ENCODE measurements at places on chromosomes 12 and 14.
A peak's percentile ranks its signal among the peaks of the same experiment; 100 is the strongest.

GRCh38 chr12:110249105-110249504, 31.9 kb upstream of the ATP2A2 start:
- no peak for DNase-seq

GRCh38 chr14:61538464-61539022, 156.8 kb upstream of the HIF1A start:
- no peak for DNase-seq

- DNase-seq = no peak
Observed at GRCh38 chr12:108327621-108328344, 11.3 kb downstream of the CMKLR1 start.

DNA sequence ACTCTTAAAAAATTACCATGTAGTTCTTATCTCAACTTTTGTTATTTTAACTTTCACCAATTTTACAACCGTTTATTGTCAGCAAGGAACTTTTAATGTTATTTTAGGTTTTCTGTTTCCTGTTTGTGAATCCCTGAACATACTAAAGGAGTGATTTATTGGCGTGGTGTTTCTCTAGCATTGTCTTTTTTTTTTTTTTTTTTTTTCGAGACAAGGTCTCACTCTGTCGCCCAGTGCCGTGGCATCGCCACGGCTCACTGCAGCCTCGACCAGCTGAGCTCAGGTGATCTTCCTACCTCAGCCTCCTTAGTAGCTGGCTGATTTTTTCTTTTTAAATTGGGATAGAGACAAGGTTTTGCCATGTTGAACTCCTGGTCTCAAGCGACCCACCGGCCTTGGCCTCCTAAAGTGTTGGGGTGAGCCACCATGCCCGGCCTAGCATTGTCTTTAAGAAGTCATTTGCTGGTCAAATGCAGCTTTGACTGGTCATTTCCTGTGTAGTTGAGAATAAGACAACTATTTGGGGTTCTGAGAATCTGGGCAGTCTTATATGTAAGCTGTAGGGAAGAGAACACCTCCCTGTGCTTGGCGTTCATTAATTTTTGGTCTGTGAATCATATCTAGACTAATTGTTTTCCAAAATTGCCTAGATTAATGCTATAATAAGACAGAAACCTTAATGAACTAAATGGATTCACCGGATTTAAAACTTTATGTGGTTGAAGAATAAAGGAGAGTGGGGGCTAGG, 2.1 kb downstream of the WASHC4 start:
- no peak for DNase-seq

DNA sequence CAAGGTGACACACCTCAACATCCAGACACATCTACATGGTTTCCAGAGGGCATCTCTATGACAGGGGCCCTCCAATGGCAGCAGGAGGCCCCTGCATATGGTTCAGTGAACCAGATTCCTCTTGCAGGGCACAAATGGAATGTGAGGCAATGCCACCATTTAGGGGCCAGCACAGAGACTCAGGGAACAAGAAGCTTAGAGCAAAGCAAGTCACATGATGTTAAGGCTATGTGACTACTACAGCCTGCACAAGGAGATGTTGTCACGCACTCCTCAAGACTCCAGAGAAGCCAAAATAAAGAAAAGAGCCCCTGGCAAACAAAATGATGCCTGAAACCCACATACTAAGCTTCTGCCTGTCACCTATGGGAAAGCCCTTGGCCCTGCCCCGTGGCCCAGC, 95.2 kb downstream of the RBM19 start:
- no peak for DNase-seq

GRCh38 chr12:108104657-108105056, 24.4 kb upstream of the WSCD2 start:
- no peak for DNase-seq

DNA sequence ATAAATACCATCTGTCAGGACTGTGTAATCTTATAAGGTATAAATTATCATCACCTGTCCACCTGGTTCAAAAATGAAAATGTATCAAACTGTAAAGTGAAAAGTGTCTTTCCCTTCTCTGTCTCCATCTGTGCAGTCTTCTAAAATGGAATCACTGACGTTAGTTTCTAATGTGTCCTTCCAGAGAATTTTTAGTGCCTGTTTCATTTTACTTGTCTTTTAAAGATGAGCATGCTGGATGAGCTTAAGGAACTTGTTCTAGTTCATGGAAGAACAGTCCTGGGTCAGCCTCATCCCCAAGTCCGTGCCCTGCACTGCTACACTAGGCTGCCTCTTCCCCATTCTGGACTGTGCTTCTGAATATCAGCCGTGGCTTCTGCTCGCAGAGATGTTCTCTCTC, 5.4 kb upstream of the NT5DC3 start:
- no peak for DNase-seq

- DNase-seq = no peak
Observed at GRCh38 chr14:96256407-96256806, 397 bp downstream of the BDKRB1 start.

DNA sequence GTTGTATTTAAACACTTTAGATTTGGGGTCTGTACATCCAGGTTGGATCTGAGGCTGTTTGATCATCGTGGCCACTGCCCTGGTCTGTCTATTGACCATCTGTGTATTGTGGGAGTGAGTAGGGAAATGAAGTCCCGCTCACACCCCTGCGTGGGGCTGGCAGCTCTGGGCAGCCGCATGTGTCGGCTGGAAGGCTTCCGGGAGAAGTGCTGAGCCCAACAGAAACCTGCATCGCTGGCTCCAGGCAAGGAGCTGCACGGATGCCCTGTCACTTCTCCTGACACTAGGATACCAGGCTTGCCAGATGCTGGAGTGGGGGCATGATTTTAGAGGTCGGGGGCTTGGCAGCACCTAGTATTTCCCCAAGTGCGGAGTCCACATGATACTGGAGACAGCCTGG, 93.6 kb downstream of the PHETA1 start:
- DNase-seq = no peak

- DNase-seq = no peak
Observed at GRCh38 chr12:89858718-89859117, 150.1 kb upstream of the ATP2B1 start.

DNA sequence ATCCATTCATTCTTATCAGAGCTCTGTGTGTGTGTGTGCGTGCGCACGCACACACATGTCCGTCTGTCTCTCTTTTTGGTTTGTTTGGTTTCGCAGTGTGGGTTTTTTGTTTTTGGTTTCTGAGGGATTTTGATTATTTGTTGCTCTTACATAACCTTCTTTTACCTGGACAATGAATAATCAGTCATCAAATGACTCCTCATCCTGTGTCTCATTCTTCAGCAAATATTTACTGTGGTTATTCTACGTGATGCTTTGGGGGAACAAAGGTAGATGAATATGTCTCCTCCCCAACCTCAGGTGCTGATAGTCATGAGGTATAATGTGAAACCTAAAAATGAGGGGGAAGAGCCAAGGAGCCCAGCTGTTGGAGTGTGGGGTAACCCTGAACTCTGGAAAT, 92.4 kb downstream of the SAMD4A start:
- DNase-seq = no peak

DNA sequence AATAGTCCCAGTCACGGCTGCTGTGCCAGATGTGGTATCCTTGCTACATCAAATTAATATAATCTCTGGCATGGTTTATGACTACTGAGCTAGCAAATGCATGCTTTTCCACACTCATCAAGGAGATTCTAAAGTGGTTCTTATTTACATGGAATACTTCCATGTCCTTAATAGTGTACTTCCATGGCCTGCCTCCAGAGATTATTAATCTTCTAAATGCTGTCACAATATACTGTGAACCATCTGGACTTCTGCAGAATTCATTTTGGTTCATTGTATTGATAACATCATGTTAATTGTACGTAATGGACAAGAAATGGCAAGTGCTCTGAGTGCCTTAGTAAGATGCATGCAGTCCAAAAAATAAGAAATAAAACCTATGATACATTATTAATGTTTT, 230.8 kb downstream of the NUAK1 start:
- DNase-seq = no peak

GRCh38 chr14:81138429-81138828, 82.3 kb downstream of the GTF2A1 start:
- no peak for DNase-seq

DNA sequence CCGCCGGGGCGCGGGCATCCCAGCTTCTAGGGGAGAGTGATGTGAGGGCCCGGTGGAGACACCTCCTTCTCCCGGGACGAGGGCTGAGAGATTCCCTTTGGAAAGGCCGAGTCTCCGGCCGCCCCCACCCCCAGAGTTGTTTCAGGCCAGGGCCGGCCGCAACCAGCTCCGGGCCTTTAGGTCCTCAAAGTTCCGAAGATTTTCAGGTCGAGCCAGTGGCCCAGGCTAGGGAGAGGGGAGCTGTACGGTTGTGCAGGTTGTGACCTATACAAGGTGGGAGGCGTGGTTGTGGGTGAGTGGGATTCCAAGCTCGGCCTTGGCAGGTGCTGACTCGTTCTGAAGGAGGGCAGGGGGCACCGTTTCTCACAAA, 18.4 kb upstream of the ANKRD33 start:
- DNase-seq = no peak

GRCh38 chr12:124520907-124521306, 46.5 kb downstream of the NCOR2 start:
- no peak for DNase-seq

- peak; percentile 49 for DNase-seq
Observed at GRCh38 chr14:21070083-21070609, at the start of gene ARHGEF40. TSS of gene ARHGEF40 (plus strand) at chr14:21070304. CDS start at chr14:21070397, 93 bp downstream.

DNA sequence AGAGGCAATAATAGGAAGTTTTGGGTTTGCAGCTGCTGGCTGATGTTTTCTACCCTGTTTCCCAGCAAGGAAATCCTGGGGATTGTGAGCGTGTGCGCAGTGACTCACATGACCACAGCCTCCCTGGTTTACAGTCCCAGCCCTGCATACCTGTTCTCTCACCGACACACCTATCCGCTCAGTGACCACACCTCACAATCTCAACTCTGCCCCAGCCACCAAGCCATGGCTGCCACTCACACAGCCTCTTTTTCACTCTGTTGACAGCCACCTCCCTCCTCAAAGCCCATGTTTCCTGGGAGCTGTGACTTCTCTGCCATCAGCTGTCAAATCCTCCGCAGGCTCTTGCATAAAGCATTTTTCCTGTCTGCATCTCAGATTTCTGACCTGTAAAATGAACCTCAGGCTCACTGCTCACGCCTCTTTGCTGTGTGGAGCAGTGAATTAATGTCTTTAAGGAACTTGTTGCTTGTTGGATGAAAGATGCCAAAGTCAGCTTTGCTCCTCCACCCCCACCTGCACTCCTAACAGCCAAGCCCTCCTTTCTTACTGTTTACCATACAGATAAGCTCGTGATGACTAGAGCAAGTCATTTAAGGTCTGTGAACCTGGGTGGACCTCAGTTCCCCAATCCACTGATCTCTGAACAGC, 43.5 kb downstream of the B4GALNT3 start:
- no peak for DNase-seq

DNA sequence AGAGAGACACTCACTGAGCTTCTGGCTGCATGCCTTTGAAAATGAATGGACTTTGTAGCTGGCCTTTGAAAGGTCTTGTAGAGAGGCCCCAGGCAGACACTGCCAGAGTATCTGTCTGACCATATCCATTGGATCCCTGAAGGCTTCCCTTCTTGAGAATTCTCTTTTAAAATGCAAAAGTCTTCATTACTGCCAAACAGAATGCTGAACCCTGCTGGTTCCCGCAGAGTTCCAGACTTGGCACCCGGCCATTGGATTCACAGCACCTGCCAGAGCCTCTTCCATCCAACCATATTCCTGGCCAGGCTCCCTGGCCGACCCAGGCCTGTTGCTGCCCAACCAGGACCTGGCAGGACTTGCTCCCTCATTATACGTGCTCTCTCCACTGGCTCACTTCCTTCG, 182.5 kb downstream of the GXYLT1 start:
- DNase-seq = no peak

DNA sequence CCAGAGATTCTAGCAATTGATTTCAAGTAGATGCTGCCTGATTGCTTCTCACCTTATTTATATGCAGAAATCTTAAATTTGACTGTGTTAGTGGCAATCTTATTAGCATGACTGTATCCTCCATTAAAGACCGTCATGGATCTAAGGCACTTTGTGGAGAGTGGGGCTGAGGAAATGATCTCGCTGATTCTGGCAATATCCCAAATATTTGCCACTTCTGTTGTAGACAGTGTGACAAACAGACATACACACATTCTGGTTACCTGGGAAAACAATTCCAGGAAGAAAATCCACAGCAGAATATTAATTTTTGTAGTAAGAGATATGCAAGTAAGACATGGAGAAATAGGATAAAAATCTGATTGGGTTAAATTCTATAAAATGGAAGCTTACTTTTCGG, 269.0 kb upstream of the G2E3 start:
- no peak for DNase-seq

DNA sequence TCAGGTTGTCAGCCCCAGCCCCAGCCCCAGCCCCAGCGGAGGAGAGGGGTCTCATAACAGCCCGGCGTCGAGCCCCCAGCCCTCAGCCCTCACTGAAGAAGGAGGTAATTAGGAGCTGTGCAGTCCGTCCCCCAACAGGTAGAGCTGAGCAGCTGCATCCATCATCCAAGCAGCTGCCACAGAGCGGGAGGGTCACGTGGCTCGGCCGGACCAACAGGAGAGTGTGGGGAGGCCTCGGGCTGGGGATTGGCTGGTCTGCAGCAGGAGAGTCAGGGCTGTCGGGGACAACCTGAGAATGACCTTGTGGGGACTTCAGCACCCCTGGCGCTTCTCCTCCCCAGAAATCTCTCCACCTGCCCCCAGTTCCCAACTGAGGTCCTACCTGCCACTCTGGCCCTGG, 29.6 kb downstream of the SMUG1 start:
- DNase-seq = no peak

- DNase-seq = no peak
Observed at GRCh38 chr12:82800185-82800584, 113.5 kb downstream of the TMTC2 start.

- DNase-seq = no peak
Observed at GRCh38 chr12:75437564-75437963, 43.0 kb upstream of the GLIPR1 start.

DNA sequence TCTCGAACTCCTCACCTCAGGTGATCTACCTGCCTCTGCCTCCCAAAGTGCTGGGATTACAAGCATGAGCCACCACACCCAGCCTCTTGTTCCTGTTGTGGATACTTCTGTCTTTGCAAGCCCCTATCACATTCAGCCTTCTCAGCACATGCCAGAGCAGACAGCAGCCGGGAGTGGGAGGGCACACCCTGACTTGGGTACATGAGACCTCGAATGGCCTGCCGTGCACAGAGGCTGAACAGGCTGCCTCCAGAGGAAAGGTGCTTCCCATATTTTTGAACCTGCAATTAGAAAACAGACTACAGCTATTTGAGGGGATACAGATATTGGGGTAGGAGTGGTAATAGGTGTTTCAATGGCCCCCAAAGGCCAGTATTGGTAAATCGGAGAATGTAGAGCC, 307.3 kb upstream of the DIO3 start:
- no peak for DNase-seq

GRCh38 chr12:31215518-31216232, 110.3 kb downstream of the SINHCAF start:
- no peak for DNase-seq

GRCh38 chr14:44170556-44170955, 336.5 kb downstream of the FSCB start:
- DNase-seq = no peak

GRCh38 chr14:79544698-79545070, 666.6 kb downstream of the DIO2 start:
- no peak for DNase-seq

- DNase-seq = peak; percentile 1
Observed at GRCh38 chr12:44000309-44000952, 164.6 kb downstream of the TMEM117 start.

GRCh38 chr12:91983935-91984334, 161.7 kb downstream of the BTG1 start:
- no peak for DNase-seq
